ENCODE measurements at places on chromosomes 1 and 21. TPM values are rescaled to one million over a fixed set of nuclear protein-coding genes. Genes with fewer than 3 reads are reported as not detected.
A peak's percentile ranks its signal among the peaks of the same experiment; 100 is the strongest.

Gene C4BPA
- total RNA-seq: not detected

DNA sequence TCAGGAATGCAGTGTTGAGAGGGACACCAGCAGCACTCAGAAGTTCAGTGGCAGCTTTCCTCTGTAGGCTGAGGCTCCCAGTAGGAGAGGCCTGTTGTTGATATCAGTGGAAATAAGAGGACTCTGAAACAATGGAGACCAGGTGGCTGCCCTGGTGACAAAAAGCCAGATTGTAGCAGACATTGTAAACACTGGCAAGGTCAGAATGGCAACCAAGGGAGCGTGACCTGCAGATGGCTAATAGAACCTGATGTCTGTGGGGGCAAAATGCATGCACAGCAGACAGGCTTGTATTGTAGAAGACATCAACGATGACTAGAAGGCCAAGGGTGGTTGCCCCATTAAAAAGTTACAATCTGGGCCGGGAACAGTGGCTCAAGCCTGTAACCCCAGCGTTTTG is 53.1 kb upstream of the GPR37L1 start:
- no peak for DNase-seq

- no peak for DNase-seq
Measured at GRCh38 chr1:19533626-19534025, 48.3 kb upstream of the CAPZB start.

Gene NBPF6
- not detected for total RNA-seq

Gene TCHH
- total RNA-seq: not detected

DNA sequence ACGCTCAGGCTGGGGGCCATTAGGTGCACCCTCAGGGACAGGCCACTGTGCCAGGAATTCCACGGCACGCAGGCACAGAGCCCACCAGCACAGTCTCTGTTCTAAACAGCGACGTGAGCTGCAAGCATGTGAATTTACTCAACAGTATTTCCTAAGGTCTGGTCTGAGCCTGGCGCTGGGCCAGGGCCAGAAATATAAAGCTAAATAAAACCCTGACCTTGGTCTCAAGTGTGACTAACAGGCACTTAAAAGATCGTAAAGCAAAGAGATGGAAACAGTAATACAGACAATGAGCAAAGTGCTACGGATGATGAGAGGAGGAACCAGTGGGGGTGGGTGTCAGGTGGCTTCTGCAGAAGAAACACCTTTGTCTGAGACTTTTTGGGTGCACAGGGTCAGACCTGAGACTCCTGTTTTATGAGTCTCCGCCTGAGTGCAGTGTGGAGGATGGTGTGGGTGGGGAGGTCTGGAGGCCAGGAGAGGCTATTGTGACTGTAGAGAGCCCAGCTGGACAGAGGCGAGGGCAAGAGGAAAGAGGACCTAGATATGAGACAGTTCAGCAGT is 53.4 kb upstream of the EDN2 start:
- peak; percentile 70 for DNase-seq

Gene RAB7B
- 10.2 TPM for total RNA-seq

- DNase-seq: no peak
Measured at GRCh38 chr1:52416811-52417210, 12.4 kb downstream of the PRPF38A start.

DNA sequence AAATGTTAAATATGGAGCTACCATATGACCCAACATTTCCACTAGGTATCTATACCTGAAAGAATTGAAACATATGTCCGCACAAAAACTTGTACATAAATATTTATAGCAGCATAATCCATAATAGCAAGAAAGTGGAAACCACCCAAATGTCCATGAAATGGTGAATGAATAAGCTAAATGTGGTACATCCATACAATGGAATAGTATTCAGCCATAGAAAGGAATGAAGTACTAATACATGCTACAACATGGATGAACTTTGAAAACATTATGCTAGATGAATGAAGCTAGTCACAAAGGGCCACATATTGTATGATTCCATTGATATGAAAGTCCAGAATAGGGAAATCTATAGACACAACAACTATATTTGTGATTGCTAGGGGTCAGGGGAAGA is 20.0 kb upstream of the BLACAT1 start:
- DNase-seq: no peak

GRCh38 chr1:15388201-15388880 is 21.3 kb upstream of the EFHD2 start:
- no peak for DNase-seq

DNA sequence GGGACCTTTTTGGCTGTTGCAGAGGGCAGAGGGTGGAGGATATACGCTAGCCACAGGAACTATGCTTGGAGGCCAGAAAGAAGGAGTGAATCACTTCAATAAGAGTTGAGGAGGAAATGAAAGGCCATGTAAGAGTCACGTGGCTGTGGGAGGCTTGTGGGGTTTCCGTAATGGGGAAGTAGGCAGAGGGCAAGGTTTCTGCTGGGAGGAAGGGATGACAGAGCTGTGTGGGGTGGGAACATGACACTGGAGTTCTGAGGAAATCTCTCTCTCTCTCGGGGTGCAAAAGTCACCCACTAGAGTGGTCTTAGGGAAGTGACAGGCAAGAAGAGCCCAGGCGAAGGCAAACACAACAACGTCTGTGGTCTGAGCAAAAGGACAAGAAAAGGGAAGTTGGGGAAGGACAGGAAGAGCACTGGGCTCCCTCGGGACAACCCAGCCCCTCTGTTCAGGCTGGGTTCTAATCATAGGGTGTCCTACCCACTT is 3.9 kb upstream of the CD1C start:
- no peak for DNase-seq

DNA sequence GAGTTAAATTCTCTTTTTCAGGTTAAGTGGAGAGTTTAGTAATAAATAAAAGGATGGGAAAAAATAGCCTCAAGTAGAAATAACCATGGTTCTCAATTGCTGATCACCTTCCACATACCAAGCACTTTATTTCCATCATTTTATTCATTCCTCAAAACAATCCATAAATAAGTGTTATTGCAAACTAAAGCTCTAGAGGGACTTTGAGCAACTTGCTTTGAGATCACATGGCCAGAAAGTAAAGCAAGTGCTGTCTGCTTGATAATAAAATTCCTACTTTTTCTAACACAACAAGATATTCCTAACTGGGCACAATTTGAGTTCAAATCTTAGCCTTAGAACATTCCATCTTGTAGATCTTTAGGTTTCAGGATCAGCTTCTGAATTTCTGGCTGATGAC is 97.1 kb upstream of the C1orf87 start:
- DNase-seq: no peak

Gene KRTAP19-7
- total RNA-seq: not detected

DNA sequence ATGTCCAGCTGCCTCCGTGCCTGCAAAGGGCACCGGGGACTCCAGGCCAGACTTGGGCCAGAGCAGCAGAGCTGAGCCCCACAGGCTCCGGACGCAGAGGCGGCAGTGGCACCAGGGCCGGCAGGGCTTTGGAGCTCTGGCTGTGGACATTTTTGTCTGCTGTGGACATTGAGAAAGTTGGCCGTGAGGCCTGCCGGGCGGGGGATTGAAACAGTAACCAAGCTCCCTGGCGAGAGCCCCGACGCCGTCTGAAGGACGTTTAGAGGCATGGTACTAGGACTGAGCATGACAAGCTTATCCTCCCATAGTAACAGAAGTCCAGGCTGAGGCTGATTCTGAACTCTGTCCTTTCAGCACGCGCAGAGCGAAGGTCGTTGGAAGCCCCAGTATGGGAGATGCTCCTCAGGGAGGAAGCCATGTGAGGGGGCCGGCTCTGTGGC is 323.8 kb downstream of the AMY1C start:
- no peak for DNase-seq

DNA sequence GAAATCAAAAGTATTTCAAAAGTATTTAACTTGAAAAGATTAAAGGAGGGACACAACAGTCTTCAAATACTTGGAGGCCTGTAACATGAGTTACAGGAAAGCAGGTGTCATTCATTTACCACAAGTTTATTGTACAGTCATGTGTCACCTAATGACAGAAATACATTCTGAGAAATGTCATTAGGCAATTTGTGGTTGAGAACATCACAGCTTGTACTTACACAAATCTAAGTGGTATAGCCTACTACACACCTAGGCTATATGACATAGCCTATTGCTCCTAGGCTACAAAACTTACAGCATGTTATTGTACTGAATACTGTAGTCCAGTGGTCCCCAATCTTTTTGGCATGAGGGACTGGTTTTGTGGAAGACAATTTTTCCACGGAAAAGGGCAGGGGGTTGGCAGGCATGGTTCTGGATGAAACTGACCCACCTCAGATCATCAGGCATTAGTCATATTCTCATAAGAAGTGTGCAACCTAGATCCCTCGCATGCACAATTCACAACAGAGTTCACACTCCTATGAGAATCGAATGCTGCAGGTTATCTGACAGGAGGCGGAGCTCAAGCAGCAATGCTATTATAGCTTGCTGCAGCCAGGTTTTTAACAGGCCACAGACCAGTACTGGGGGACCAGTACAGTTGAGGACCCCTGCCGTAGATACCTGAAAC is 25.0 kb upstream of the PHTF1 start:
- DNase-seq: no peak

DNA sequence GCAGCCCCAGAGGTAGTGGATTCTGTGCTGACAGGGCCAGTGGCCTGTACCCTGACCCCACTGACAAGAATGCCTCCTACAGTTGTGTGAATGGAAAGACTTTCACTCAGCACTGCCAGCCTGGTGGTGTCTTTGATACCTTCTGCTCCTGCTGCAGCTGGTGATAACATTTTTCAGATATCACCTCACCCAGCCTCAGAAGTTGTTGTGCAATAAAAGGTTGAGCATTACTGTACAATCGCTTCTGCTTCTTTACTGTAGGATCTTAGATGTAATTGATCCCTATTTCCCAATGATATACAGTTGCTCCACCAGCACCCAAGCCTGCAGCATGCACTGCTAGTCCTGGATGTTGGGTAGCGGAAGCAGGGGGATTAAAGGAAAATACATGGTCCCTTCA is 4.8 kb upstream of the CHIA start:
- DNase-seq: no peak

Gene FCRL5
- total RNA-seq: not detected

DNA sequence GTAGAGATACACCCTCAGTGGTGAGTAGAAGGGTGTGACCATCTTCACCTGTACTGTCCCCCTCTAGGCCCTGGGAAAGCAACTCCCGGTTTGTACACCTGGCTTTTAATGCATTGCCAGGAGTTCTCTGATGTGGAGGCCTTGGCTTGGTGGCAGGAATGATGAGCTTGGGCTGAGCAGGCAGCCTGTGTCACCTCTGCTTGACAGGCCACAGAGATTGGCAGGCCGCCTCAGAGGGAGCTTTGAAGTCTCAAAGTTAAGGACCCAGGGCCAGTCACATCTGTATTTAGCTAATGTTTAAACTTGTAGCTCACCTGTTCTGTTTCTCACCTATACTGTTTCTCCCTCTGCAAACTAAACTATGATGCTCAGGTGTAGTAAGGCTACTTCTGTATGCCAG is 28.5 kb downstream of the HUNK start:
- no peak for DNase-seq

- DNase-seq: no peak
Measured at GRCh38 chr1:32889731-32890278, 3.5 kb downstream of the HPCA start.

DNA sequence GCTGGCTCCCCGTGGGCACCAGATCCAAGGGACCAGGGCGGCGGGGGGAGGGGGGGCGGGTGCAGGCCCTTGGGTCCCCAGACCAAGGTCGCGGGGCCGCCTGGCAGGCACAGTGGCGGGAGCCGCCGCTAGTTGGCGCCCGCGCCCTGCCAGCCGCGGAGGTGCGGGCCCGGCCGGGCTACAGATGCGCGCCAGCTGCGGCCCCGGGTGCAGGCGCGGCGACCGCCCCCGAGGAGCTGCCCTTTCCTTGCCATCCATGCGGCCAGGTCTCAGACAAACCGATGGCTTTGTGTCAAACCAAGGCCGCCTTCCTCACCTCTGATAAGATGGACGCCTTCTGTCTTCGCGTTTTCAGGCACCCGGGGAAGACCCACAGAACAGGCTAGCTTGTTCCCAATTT is 2.2 kb upstream of the RUNX3 start:
- DNase-seq: no peak

DNA sequence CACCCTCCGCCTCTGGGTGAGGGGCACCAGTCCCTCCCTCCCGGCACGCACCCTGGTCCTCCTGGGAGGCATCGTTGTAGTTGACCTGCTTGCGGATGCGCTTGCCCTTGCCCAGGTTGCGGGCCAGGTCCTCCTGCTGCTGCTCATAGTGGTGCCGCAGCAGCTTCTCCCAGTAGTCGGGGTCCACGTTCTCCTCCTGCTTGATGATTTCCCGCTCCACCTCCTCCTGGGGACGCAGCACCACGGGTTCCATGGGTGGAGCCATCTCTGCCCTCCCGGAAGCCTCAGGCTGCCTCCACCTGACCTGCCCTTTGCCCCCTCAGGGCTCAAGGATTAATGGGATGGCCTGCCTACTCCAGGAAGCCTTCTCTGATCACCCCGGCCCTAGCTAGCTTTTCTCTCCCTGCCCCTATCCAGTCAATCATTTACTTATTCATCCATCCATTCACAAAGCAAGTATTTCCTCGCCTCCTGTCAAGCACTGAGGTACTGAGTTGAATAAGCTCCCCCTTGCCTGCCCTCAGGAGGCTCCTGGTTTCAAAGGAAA is 53.5 kb downstream of the CHD5 start:
- no peak for DNase-seq

- peak; percentile 69 for DNase-seq
Measured at GRCh38 chr1:27542463-27543273, 52.7 kb upstream of the WASF2 start.

Gene UTP25
- total RNA-seq: 10.2 TPM

DNA sequence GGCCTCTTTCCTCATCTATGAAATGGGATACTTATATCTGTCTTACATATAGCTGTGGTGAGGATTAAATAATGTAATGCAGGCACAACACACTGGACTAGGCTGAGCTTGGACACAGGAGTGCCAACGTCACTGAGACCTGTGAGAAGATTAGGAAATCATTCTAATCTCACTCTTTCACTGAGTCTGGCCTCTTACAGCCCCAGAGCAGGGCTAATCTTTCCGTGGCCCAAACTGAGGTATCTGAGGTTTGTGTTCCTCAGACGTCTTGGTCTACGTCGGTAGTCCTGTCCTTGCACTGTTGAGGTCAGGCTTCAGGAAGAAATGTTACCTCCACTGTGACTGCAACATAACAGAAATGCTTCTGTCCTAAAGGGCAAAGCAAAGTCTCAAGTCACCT is 22.6 kb upstream of the A3GALT2 start:
- no peak for DNase-seq

GRCh38 chr1:62628506-62628905 is 31.2 kb downstream of the ANGPTL3 start:
- DNase-seq: no peak

Gene ADAMTS1
- total RNA-seq: 210 TPM

DNA sequence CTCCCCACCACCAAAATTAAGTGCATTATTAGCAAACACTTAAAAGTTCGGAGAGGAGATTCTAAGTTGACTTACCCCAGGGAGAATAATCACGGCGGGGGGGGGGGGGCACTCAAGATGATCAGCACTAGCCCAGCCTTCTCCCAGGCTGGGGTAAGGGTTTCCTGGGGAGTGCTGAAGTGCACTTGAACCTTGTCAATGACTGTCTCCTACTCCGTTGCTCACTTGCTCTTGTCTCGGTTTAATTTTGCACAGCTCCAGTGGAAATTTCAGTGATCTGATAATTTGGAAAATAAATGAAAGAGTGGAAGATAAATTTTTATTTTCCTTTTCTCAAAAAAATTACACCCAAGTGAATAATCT is 59.2 kb downstream of the PBX1 start:
- DNase-seq: no peak
